ENCODE measurements at places on chromosomes 7 and 10.

GRCh38 chr10:33735464-33735923 is 401.0 kb upstream of the NRP1 start:
- DNase-seq: no peak

- no peak for DNase-seq
Observed at GRCh38 chr10:69057261-69057950, 30.5 kb upstream of the SRGN start.

DNA sequence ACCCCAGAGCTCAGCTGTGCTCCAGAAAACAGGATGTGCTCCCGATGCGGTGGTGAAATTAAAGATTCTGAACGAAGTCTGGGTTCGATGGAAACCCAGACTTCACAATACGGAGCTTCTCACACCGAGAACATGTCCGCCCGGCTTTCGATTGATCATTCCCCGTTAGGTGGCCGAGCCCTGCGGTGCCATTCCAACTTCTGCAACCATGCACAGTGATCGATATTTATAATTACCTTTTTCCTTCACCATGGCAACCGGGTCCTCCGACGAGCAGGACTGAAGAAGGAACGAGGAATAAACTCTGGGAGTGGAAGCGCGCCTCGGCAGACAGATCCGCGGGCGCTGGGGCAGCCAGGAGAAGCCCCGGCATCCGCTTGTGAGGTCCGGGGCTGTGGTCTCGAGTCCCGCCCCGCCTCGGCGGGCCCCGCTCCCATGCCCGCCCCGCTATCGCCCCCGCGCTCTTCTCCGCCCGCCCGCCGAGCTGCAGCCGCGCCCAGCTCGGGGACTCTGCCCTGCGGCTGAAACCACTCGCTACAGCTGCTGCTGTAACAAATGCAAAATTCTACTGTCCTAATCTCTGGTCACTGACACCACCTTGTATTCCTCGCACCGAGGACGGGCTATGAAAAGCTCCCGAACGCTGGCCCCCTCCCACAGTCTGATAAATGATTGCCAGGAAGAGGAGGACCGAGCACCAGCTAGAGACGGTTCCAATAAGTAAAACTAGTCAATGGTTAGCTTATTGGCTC is 26.2 kb downstream of the ABLIM1 start:
- no peak for DNase-seq

GRCh38 chr7:100141555-100141949 is 7.2 kb upstream of the LAMTOR4 start:
- DNase-seq: no peak

DNA sequence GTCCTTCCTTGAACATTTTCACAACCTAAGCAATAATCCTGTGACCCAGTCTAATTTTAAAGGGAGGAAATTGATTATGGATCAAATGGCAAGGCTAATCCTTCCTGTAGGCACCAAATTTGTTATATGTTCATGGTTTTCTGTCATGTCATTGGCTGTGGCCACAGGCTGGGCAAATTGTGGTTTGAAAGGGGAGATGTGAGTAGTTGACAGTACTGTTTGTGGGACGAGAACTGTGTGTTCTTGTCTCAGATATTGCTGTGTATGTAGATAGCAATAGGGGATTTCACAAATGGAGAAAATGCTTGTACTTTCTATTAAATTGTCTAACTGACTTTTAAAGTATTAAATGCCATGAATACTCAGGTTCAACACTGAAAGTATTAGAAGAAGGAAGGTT is 8.1 kb upstream of the PRKG1 start:
- DNase-seq: no peak

GRCh38 chr7:24889611-24890010 is 90.4 kb downstream of the OSBPL3 start:
- DNase-seq: no peak

- no peak for DNase-seq
Observed at GRCh38 chr10:59553162-59553900, 156.3 kb downstream of the SLC16A9 start.

DNA sequence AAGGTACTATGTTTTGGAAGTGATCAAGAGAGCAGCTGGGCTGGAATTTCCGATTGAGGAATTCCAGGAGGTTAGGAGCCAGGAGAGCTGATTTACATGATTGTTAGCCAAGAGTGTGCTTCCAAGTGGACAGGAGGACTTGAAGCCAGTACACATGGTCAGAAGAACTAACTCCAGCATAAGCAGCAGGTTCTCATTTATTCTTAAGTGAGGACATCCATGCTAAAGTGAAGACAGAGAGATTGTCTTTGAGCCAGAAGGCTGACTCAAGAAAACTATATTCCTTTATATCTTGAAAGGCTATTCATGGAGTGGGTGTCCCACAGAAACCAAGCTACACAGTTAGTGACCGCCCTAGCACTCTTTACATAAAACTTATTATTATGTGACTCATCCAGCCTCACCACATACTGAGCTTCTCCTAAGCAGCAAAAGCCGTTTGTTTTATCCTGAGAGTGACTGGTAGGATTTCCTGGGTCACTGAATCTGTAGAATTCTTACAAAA is 56.7 kb upstream of the SEMA3A start:
- no peak for DNase-seq

GRCh38 chr7:48004638-48005037 is 24.3 kb downstream of the SUN3 start:
- DNase-seq: no peak

GRCh38 chr10:48205918-48206317 is 68.6 kb downstream of the FRMPD2 start:
- DNase-seq: no peak

- no peak for DNase-seq
Observed at GRCh38 chr10:60942788-60943315, 1.1 kb downstream of the RHOBTB1 start.

GRCh38 chr7:152489044-152489443 is 53.2 kb upstream of the KMT2C start:
- DNase-seq: no peak

Measured in NCI-H2029 treated with DMSO at 0.1 percent for 48 hours (cell line).